NCI-H82 (cell line): ENCODE measurements at places on chromosomes 12 and 14.

DNA sequence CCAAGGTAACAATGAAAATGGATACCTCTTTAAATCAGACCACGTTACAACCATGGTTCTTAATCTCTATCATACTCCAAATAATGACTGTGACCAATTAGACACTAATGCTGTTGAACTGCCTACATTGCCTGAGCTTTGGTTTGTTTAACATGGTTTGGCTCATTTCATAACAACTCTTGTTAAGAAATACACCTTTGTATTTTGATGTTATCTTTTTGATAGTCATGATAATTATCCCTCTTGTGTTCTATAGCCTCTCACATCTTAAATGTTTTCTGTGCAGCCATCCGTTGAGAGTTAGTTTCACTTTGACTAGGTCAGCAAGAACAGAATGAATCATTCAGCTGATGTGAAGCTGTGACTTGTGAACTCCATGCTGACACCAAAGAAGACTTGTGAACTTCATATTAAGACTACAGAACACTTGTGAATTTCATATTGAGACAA, 75.5 kb upstream of the RERGL start:
- DNase-seq, result no peak

- DNase-seq, result no peak
Observed at GRCh38 chr14:82390586-82390985, 856.9 kb upstream of the SEL1L start.

GRCh38 chr12:38137716-38138115, 178.9 kb upstream of the ALG10B start:
- no peak for DNase-seq

DNA sequence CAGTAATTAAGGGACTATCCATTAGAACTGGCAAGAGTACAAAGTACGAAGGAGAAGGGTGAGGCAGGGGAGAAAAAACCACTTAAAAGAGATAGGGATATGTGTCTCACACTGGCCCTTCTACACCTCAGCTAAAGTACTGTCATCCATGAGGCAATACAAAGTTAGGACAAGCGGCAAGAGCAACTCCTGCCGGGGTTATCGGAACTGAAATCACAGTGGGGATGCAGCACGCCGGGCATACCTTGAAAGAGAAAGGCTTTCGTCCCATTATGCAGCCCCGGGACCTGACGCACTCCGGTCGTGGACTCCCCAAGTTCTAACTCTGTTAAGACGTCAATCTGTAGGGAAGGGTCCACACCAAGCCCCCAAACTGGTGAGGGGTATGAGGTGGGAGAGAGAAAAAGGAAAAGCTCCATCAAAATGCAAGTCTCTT, 1.1 kb downstream of the NELL2 start:
- DNase-seq, result peak; percentile 64

GRCh38 chr12:48999371-49000131, at the start of gene DDN:
DDN (minus strand) TSS chr12:48999375; CDS start chr12:48999287, 88 bp downstream.
- peak; percentile 98 for DNase-seq
